ENCODE measurements at places on chromosomes 12 and 14.

DNA sequence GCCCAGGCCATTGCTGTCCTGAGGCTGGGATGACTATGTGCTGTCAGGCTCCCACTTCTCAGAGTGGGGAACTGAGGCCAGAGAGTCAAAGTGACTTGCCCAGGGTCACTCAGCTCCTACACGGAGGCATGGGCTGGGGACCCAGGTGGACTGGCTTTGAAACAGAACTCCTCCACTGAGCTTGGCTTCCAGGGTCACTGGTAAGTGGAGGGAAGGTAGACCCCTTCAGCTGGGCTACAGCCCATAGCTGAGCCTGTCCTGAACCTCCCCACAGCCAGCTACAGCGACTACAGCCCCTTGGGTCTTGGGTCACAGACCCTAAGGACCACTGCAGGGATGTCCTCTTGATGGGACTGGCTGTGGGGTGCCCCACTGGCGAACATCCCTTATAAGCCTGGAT, 40.3 kb upstream of the TRAF3 start:
- DNase-seq: no peak

- DNase-seq: no peak
Observed at GRCh38 chr12:93959657-93960056, 188.7 kb upstream of the PLXNC1 start.

DNA sequence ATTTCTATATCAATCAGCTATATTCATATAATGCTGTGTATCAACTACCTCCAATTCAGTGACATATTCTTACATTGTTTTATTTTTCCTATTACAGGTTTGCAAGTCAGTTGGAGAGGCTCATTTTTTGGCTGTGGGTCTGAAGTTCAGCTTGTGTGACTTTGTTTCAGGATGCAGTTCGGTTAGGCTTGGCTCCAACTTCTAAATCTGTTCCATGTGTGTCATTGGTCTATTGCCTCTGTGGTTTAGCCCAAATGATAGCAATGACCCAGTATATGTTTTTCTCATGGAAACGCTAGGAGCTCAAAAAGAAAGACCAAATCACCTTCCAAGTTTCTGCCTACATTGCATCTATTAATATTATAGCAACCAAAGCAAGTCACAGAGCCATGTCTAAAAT, 848.6 kb upstream of the LRFN5 start:
- DNase-seq: no peak

- no peak for DNase-seq
Observed at GRCh38 chr12:125159702-125160101, 94.5 kb downstream of the AACS start.

GRCh38 chr14:90017371-90017770, 44.4 kb upstream of the KCNK13 start:
- DNase-seq: no peak

DNA sequence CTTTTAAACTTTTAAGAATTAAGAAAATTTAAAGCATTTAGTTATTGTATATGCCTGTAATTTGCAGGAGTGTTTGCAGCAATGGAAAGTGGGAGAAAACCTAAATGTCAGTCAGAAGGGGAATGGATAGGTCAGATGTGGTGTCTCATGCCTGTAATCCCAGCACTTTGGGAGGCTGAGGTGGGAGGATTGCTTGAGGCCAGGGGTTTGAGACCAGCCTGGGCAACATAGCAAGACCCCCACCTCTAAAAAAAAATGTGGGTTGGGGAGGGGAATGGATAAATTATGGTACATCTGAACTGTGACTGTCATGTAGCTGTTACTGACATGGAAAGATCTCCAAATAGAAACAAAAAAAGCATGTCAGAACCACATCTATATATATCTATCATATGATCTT, 2.1 kb downstream of the MRPL42 start:
- no peak for DNase-seq

DNA sequence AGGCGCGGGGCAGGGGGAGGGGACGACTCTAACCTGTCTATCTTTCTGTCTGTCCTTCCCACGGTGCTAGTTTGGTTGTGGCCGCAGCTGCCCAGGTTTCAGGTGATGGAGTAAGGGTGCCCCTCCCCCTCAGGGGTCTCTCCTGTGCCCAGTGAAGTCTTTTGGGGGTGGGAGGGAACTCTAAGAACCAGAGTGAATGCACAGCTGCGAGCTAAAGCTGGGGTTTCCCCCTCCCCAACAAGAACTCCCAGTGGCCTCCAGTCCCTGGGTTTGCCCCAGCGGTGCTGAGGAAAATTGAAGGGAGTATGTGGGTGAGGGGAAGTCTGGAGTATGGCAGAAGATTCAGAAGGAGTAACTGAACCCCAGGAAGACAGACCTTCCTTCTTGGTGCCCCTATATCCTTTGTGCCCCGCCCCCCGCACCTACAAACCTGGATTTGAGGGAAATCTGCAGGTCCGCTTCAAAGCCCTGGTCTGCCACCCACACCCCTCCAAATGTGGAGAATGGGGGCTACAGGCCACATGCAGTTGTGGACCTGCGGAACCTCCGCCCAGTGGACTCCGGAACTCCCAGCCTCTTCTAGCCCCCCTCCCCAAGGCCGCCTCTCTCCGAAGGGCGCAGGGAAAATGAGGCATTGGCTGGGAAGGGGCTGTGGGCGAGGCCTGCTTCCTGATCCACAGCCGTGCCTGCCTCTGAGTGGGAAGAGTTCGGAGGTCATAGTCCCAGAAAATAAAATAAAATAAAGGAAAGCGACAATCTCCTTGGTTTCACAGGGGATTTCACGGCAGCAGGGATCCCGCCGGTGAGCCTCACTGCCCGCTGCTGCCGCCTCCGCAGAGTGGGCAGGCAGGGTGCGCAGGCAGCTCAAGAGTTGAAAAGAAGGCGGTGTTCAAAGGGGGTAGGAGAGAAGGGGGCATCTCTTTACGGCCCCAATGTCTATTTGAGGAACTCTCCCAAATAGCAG, 3.4 kb upstream of the HOXC9 start:
- no peak for DNase-seq

GRCh38 chr12:123050331-123050831, 69.9 kb downstream of the ARL6IP4 start:
- DNase-seq: no peak

DNA sequence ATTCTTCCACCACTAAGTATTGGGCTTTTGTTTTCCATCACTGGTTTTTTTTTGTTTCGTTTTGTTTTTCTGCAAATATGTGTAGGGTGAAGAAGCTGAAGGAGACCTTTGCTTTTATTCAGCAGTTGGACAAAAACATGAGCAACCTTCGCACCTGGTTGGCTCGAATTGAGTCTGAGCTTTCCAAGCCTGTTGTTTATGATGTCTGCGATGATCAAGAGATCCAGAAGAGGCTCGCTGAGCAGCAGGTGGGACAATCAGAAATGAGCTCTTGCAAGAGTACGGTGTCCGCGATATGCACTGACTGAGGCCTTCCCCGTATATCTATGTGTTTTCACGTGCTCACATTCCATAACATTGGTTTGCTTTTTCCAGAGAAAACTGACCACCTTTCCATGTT, 91.5 kb downstream of the ESR2 start:
- DNase-seq: no peak

GRCh38 chr14:99660794-99661193, 15.9 kb downstream of the HHIPL1 start:
- no peak for DNase-seq

DNA sequence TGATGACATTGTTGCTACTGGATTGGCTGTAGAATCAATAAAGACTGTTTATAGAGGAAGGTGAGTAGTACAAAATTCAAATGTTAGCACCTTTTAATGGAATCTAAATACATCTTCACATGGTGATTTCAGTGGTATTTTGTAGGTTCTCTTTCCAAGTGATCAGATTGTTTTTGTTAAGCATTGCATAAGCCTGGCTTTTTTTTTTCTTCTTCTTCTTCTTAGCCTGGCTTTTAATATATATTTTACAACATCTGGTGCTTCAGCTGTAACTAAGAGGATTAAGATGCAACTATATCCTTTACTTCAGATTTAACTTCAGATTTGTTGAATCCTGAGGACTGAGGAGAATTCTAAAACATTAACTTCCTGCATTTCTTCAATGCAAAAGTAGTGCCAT, 57.3 kb upstream of the ATF1 start:
- DNase-seq: no peak

DNA sequence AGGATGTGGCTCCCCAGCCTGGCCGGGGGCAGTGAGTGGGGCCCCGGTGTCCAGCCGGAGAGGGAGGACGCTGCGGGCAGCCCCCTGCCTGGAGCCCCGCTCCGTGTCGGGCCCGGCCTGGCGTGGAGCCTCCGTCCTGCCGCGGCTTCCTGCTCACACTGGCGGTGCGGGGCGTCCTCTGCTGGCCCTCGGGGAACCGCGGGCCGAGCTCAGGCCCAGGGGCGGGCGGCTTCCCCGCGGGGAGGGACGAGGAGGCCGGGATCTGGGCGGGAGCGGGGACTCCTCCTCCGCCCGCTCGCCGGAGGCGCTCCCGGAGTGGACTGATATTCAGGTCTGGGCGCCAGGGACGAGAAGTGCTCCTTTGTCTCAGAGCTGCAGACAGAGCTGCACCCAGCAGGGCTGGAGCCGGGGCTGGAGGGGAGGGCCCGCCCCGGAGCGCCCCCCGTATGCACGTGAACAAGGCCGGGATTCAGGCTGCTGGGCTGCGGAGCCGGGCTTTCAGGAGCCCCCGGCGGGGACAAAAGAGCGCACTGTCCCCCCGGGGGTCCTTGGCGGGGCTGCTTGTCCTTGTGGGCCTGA, 2.2 kb downstream of the MMP17 start:
- no peak for DNase-seq

- no peak for DNase-seq
Observed at GRCh38 chr14:30445011-30445793, 113.8 kb upstream of the G2E3 start.

GRCh38 chr12:122048151-122048550, 26.5 kb downstream of the BCL7A start:
- DNase-seq: no peak

DNA sequence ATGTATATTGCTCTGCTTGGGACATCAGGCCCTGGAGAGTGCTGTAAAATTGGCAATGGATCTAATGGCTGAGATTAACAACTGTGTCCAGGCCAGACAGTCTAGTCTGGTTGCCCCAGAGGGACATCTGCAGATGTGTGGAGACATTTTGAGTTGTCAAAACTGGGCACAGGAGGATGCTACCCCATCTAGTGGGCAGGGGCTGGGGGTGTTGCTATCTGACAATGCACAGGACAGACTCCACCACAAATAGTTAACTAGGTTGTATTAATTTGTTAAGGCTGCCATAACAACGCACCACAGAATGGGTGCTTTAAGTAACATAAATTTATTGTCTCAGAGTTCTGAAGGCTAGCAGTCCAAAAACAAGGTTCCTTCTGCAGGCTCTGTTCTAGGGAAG, 302.5 kb upstream of the AMIGO2 start:
- no peak for DNase-seq

DNA sequence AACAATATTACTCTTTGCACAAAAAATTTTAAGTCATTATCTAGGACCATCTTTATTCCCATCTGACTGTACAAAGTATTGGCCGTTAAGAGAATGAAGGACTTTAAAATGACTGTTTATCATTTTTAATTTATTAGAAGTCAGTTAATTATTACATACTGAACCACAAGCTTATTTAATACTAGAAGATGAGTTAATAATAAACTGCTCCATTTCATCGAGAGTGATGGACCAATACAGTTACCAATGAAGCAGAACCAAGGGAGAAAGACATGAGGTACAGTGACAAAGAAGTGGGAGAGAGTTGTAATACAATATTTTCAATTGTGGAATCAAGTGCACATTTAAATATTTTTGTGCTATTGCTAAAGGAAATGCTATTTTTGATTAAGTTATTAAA, 83.3 kb downstream of the PTPRO start:
- no peak for DNase-seq

DNA sequence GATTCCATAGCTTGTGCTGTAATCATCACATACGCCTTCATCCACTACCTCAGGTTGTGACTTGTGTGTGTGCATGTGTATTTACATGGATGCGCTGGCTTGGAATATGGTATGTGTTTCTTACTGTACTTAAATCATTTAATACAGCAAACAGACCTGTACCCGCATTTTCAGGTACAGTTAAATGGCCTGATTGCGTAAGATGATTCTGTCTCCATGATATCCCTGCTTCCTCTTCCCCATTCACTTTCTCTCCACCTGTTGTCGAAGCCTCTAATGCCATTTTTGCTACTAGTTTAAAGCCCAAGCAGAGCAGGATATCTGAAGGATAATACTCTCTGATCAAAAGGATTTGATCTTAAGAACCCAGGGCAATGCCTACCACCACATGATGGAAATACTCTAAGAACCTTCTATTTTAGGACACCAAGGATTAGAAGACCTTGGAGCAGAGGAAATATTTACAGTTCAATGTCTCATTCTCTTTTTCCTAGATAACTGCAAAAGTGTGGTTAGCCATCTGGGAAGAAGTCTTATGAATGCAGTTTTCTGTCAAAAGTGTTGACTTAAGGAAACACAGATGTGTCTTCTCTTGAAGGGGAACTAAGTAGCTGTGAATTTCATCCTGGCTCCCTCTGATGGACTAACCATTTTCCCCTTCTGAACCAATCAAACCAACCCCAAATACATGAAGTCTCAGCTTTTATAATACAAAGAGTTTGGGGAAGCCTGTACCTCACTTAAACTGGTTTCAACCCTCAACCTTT, 78.7 kb downstream of the HELB start:
- DNase-seq: no peak

DNA sequence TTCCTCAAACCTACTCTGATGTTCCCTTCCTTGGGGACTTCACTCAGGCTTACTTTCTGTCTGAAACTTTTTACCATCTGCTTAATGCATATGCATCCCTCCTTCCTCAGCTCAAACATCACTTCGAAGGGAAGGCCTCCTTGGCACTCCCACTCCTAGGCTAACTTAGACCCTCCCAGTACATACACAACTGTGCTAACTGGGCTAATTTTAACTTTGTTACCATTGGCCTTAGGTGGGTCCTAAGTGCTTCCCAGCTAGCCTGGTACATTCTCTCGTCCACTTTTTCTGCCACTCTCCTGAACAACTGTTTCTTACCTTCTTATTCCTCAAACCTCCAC, 3.8 kb downstream of the EEF1AKMT3 start:
- DNase-seq: no peak

DNA sequence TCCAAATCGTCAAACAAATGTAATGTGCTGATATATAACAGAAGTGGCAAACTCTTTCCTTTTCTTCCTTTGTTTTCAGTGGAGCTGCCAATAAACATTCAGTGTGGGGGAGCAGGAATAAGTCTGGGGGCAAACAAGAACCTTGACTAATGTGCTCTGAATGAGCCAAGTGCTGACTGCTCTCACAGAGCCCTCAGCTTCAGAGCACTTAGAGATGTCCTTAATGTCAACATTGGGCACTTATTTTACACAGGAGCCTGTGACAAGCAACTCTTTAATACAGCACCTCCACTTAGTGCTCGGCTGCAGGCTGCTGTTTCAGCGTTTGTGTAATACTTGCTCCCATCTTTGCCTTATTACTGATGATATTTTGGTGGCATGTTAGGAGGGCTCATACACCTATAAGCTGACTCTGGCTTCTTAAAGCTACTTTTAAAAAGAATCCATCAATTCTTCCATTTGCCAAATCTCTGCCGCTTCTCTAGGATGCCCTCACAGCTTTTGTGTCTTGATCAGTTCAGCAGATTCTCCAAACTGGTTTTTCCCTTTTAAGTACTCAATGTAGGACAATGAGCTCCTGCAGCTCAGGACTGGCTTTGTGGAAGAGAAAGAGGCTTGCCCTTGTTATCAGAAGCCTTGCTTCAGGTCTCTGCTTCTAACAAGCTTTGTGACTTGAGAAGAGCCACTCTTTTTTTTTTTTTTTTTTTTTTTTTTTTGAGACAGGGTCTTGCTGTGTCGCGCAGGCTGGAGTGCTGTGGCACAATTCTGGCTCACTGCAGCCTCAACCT, 206.6 kb downstream of the MON2 start:
- DNase-seq: no peak

Data from activated CD4-positive, alpha-beta T cell treated with anti-CD3 and anti-CD28 coated beads, Interleukin-2, amount 50 U/mL, for 4 hours (primary cell).